Umbilical cord (tissue), 2 donors: ENCODE measurements at places on chromosomes 6 and 20. TPM values are rescaled to one million over a fixed set of nuclear protein-coding genes. Genes with fewer than 3 reads are reported as not detected.

MCCD1 gene
- total RNA-seq, result not detected

LGSN gene
- total RNA-seq, result 4.1 TPM

TMEM200A gene
- 22.1 TPM for total RNA-seq

PPP1R18 gene
- 20.9 TPM for total RNA-seq

DEFB125 gene
- total RNA-seq, result not detected

LPA gene
- 0.24 TPM for total RNA-seq

AVP gene
- total RNA-seq, result not detected

ABHD16B gene
- total RNA-seq, result not detected

VSX1 gene
- 0.24 TPM for total RNA-seq

SYNDIG1 gene
- total RNA-seq, result 6.3 TPM

SPTLC3 gene
- 7.9 TPM for total RNA-seq

LY6G6D gene
- not detected for total RNA-seq

SAMHD1 gene
- total RNA-seq, result 75.8 TPM

KIAA1755 gene
- 4.3 TPM for total RNA-seq

BPIFB2 gene
- total RNA-seq, result not detected

MUCL3 gene
- 2.4 TPM for total RNA-seq

ZBTB24 gene
- 10.4 TPM for total RNA-seq

RIMS1 gene
- 4.3 TPM for total RNA-seq

FOXQ1 gene
- total RNA-seq, result not detected

NMBR gene
- total RNA-seq, result 0.48 TPM

PRR18 gene
- not detected for total RNA-seq

IL17A gene
- 2.4 TPM for total RNA-seq

KIF25 gene
- not detected for total RNA-seq

GHRH gene
- total RNA-seq, result not detected

STK35 gene
- 15.9 TPM for total RNA-seq

NFATC2 gene
- 14.7 TPM for total RNA-seq

TGM3 gene
- not detected for total RNA-seq

INSM1 gene
- total RNA-seq, result not detected

TREML1 gene
- total RNA-seq, result 5.1 TPM

PPIL6 gene
- 1.4 TPM for total RNA-seq

MOG gene
- total RNA-seq, result 2.9 TPM

SLC35F1 gene
- 2.2 TPM for total RNA-seq

HRH3 gene
- not detected for total RNA-seq

ARMC2 gene
- 3.1 TPM for total RNA-seq

ADGRF4 gene
- 7.5 TPM for total RNA-seq

CRIP3 gene
- total RNA-seq, result 5.5 TPM

CENPW gene
- 1.9 TPM for total RNA-seq

VARS2 gene
- total RNA-seq, result 20.5 TPM

REM1 gene
- total RNA-seq, result not detected

PGBD1 gene
- total RNA-seq, result 9.9 TPM

KIAA0408 gene
- total RNA-seq, result 2.9 TPM

CNKSR3 gene
- 8.9 TPM for total RNA-seq

CST7 gene
- total RNA-seq, result not detected

DPPA5 gene
- total RNA-seq, result not detected

DACT2 gene
- 8.7 TPM for total RNA-seq

GPR6 gene
- total RNA-seq, result not detected
